ENCODE measurements at places on chromosomes 6 and 20. TPM values are rescaled to one million over a fixed set of nuclear protein-coding genes. Genes with fewer than 3 reads are reported as not detected.

AURKA gene
- total RNA-seq: 8.0 TPM

CCR6 gene
- not detected for total RNA-seq

IRF4 gene
- under 0.01 TPM for total RNA-seq

SYNDIG1 gene
- total RNA-seq: 3.2 TPM

SSTR4 gene
- not detected for total RNA-seq

IPCEF1 gene
- total RNA-seq: 0.88 TPM

RAD21L1 gene
- not detected for total RNA-seq

CST2 gene
- not detected for total RNA-seq

SLA2 gene
- total RNA-seq: under 0.01 TPM

NEU1 gene
- total RNA-seq: 117 TPM

HLA-DQB2 gene
- not detected for total RNA-seq

MATN4 gene
- total RNA-seq: not detected

ELOVL4 gene
- total RNA-seq: 6.8 TPM

DEFB126 gene
- total RNA-seq: not detected

SEMG1 gene
- not detected for total RNA-seq

SYCP2L gene
- total RNA-seq: 0.36 TPM

HLA-DMB gene
- total RNA-seq: 2.2 TPM

SPEF1 gene
- not detected for total RNA-seq

FGD2 gene
- total RNA-seq: under 0.01 TPM

Data from osteoblast (primary cell).